ENCODE measurements at places on chromosomes 2 and 18.

DNA sequence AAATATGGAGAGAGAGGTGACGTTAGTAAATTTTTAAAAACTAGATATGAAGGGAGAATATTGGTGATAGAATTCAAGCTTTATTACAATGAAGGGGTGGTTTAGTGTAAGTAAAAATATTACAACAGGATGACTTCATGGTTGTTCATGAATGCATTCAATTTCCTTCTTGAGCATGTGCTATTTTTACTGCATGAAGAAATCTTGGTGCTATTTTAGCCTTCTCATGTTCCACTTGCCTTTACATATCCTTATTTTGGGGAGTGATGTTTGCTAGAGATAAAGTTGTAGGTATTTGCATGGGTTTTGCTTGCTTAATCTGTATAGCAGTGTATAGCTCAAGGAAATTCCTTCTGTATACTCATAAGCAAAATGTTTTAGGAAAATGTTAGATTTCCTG, 195.0 kb upstream of the MMADHC start:
- DNase-seq, result no peak

DNA sequence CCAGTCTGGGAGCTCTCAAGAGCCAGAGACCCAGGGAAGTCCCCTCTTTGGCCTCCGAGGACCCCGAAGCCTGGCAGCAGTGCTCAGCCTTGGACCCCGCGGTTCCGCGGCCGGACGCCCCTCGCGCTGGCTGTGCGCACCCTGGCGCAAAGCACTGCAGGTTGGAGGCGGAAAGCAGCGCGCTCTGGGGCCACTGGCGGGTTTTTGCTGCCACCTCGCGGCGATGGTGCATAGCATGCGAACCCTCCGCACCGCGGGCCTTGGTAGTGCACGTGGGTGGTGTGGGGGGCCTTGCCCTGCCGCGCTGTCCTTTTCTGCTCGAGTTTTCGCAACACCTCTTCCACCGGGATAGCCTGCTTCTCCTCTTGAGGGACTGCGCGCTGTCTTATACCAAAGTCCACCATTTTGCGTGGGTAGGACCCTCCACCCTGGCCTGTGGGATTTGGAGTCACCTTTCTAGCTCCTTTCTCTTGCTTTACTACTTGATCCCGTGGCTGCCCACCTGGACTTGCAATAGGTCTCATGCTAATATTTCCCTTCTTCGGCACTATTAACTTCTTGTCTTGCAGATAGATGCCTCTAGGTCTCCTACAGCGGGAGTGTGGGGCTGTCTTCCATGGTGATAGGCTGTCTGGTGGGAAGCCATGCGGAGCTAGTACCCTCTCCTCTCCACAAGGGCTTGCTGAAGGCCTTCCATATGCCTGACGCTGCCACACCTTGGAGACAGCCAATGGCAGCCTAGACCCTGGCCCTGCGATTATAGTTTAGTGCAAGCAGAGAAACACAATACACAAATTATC, 14.3 kb downstream of the SIX3 start:
- DNase-seq, result no peak

DNA sequence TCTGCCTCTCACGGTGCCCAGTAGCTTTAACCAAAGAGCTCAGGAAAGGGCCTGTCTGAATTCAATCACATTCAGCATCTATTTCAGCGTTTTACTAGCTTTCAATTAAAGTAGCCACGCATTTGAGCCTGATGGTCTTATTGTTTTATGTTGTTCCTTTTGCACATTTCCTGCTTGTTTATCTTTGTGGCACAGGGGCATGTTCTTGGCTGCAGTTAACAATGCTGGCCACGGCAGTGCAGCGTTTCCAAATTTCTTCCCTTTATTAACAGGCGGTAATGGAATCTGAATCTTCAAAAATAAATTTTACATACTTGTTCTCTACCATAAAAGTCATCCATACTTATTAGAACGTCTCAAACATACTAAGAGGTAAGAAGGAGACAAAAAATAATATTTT, 46.2 kb downstream of the HPCAL1 start:
- no peak for DNase-seq

DNA sequence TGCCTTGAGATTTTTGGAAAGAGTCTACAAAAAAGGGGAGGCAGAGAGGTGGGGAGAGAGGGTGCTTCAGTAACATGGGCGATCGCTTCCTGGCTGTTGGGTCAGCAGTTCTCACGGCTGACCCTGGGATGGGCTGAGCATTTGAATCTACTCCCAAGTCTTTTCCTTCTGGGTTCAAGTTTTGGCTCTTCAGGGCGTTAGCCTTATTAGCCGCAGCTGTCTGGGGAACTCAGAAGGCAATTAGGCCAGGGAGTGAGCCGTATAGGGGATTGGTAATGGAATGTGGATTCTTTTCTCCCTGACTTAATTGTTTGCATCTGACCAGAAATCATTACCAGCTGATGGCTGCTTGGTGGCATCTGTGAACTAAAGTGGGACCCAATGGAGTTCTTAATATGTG, 250.5 kb upstream of the SKOR2 start:
- DNase-seq, result no peak

Measured in suprapubic skin (tissue), 4 donors.